ENCODE measurements at places on chromosomes 2 and 18.

DNA sequence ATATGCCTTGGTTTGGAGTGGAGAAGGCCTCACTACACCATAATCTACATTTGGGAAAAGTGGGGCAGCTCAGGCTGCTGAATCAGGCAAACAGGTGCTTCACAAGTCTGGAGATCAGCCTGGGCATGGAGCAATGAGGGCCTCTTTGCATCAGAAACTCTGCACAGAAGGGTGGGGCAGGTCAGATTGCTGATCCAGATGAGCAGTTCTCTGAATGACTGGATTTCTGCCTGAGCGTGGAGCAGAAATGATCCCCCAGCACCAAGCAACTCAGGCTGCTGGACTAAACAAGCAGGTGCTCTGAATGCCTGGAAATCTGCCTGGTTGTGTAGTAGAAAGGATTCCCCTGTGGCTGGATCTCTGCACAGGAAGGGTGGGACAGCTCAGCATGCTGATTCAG is 605.3 kb upstream of the ZNF804A start:
- no peak for DNase-seq

DNA sequence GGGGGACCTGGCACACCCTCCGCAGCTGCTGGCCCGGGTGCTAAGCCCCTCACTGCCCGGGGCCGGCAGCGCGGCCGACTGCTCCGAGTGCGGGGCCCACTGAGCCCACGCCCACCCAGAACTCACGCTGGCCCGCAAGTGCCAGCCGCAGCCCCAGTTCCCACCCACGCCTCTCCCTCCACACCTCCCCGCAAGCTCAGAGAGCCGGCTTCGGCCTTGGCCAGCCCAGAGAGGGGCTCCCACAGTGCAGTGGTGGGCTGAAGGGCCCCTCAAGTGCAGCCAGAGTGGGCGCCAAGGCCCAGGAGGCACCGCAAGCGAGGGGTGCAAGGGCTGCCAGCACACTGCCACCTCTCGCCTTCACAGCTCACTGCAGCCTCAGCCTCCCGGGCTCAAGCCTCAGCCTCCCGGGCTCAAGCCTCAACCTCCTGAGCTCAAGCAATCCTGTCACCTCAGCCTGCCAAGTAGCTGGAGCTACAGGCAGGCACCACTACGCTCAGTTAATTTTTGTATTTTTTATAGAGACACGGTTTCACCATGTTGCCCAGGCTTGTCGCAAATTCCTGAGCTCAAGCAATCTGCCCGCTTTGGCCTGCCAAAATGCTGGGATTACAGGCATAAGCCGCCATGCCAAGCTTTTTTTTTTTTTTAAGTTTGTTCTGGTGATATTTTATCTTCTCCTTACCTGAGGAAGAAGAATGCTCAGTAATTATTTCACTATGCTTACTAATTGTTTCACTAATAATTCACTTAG is 71.7 kb upstream of the CDCA7 start:
- no peak for DNase-seq

- no peak for DNase-seq
Measured at GRCh38 chr2:39623917-39624316, 41.8 kb upstream of the TMEM178A start.

DNA sequence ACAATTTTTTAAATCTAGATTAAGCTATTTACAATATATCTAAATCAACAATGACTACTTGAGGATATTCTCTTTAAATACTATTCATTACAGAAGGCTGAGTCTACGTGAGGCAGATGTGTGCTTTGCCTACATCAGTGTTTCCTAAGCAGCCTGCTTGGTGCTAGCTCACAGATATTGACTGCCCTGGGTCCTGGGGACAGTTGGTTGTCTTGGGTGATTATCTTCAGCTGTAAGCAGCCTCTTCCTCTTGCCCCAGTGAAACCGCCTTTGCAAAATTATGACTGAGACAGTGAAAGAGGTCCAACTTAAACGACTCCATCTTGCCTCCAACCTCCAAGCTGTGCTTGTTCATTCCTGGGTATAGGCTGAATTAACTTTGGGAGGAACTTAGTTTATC is 39.6 kb upstream of the CCDC88A start:
- no peak for DNase-seq

GRCh38 chr2:230985519-230986231 is 10.2 kb upstream of the SPATA3 start:
- DNase-seq = no peak

GRCh38 chr2:11168488-11168887 is 13.2 kb downstream of the SLC66A3 start:
- DNase-seq = no peak

GRCh38 chr2:121254748-121255147 is 30.3 kb downstream of the TFCP2L1 start:
- DNase-seq = peak; percentile 96

GRCh38 chr2:190663839-190664238 is 15.0 kb downstream of the NAB1 start:
- no peak for DNase-seq

DNA sequence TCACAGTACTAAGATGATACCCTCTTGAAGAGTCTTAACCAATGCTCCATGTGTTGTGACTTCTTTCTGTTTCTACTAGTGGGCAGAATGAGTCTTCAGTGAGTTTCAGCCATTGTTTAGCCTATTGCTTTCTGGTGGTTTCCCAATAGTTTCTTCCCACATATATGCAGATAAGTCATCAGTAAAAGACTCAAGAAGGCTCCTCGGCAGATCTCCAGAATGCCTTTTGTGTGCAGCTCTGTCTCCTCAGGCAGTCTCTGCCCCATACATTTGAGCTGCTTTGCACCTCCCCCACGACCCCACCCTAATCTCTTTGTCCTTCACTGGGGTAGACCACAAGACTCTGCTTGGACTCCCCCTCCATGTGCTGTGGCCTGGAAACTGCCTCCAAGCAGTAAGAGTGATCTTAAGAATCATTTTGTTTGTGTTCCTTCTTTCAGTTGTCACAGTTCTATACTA is 71.6 kb upstream of the CHRNA1 start:
- no peak for DNase-seq

DNA sequence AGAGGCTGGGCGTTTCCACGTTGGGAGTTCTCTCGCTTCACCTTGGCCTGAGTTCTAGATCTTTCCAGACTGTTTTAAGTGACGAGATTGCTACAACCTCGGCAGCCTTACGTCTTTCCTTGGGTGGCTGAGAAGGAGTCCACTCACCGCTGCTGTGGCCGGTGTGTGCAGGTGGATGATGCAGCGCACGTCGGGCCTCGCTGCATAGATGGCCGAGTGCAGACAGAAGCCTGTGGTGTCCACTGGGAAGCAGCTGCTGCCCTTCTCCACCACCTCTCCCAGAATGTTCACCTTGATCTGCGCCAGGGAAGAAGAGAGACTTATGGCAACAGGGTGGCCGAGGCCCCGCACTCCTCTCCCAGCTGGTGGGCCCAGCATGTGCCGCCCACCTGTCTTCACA is 75.7 kb downstream of the ADD2 start:
- DNase-seq = no peak

DNA sequence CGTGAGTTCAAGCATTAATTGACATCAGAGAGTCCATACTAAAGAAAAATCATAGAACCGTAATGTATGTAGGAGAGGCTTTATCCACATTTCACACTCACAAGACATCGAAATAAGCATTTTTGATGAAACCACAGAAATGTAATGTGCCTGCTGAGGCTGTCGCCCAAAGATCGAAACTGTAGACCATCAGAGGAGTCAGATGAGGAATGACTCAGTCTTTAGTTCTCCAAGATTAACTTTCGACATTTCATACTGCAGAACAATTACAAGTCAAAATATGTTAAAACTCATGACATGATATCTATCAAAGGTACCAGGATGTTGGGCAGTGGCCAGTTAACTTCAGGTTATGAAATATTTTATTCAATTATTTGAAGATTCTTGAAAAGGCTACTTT is 79.6 kb downstream of the RAB31 start:
- DNase-seq = no peak

DNA sequence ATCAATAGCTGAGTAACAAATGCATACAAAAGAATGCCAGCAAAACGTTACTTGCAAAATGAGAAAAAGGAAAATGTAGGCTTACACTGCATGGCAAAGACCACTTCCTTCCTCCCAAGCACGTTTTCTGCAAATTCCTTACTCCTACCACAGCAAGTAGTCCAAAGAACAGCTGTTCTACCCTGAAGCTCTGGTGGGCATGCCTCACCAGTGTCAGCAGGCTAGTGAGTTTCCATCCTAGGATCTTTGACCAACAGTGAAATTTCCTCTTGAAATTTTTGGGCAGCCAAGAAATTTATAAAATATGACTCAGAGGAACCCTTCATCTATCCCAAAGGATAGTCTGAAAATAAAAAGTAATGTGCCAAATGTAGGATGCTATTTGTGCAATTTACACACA is 123.9 kb downstream of the ZNF532 start:
- DNase-seq = no peak

- no peak for DNase-seq
Measured at GRCh38 chr18:10949655-10950054, 199.7 kb downstream of the PIEZO2 start.

DNA sequence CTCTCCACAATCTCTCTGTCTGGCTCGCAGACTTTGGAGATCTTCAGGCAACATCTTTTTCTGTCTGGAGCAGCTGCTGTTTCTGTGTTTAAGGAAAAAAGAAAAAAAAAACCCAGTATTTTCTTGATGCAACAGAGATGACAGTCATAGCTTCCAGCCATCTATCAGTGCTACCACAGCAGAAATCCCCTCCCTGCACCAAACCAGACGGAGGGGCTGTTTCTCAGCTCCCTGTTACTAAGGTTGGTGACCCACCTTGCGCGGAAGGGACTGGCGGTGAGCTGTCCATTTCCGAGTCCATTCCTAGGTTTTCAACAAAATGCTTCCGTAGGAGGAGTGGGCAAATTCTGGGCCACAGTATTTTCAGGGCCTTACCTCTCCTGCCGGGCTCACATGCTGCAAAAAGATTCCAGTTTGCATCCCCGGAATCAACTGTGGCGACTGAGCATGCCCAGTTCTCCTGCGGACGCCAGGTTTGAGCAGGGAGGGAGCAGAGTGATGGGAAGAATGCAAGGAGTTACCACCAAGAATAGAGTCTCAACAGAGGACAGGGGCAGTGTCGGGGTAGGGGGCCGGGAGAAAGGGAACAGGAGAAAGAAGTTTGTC is 1.2 kb downstream of the SLC4A10 start:
- DNase-seq = no peak
